NAMALWA (cell line): ENCODE measurements at places on chromosomes 16 and 17.

- peak; percentile 79 for DNase-seq
Measured at GRCh38 chr16:49441366-49441780, 67.8 kb downstream of the C16orf78 start.

DNA sequence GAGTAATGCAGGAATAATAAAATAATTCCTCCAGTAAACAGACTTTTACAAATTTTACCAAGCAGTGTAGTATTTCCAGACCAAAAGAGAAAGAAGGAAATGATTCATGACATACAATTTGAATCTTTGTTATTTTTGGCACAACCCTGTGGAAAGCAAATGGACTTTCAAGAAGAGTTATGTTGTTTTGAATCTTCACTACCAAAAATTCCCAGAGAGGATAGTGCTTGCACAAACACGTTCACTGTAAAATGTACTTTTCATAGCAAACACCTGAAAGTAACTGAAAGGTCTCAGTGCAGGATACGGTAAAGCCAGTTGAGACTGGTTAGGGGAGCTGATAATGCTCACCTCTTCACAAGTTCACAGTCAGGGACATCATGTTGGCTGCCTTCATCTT lies 107.1 kb downstream of the USP22 start:
- no peak for DNase-seq

DNA sequence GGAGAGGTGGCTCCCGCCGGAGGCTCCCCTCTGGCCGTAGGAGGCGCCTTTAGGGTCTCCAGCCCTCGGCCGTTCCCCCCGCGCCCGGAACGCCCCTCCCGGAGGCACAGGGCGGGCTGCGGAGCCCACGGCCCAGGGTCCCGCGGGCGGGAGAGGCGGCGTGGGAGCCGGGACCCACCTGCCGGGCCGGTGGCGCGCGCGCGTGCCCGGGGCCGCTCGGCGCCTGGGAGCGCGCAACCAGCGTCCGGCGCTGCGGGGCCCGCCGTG lies at the start of gene MIF4GD:
TSS of gene MIF4GD (minus strand) at position 266 of the 267 bp plus-strand sequence. CDS start 1,036 bp downstream, outside the sequence.
- no peak for DNase-seq

- DNase-seq, result no peak
Measured at GRCh38 chr17:81438688-81439087, 43.4 kb downstream of the BAHCC1 start.

DNA sequence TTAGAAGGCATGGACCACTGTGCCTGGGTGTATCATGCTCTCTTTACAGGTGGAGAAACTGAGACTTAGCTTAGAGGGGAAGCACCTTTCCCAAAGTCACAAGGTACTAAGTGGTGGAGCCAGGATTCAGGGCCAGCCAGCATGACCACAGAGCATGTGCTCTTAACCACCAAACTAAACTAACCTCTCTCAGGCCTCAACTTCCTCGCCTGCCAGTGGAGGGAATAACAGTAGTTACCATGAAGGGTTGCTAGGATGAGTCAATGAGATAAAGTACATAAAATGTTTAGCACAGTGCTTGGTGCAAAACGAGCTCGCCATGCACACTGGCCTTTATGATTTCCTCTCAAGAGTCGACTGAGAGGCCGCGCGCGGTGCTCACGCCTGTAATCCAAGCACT lies 6.4 kb upstream of the MYO1C start:
- DNase-seq, result no peak

DNA sequence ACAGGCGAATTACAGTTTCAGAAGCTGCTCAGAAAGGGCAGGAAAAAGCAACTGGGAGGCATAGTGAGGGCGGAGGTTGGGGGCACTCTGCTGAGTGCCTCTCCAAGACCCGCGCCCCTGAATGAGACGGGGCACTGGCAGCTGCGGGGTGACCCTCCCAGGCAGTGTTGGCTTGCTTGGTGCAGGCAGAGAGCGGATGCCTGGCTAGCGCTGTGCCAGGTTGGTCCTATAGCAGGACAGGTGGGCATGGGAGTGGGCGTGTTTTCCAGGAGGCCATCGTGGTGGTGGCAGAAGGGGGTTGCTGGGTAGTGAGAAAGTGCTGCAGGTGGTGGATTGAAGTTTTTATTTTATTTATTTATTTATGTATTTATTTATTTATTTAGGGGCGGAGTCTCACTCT lies 16.0 kb upstream of the SBK1 start:
- no peak for DNase-seq

GRCh38 chr17:29582772-29583171 lies 6.7 kb downstream of the GIT1 start:
- no peak for DNase-seq

DNA sequence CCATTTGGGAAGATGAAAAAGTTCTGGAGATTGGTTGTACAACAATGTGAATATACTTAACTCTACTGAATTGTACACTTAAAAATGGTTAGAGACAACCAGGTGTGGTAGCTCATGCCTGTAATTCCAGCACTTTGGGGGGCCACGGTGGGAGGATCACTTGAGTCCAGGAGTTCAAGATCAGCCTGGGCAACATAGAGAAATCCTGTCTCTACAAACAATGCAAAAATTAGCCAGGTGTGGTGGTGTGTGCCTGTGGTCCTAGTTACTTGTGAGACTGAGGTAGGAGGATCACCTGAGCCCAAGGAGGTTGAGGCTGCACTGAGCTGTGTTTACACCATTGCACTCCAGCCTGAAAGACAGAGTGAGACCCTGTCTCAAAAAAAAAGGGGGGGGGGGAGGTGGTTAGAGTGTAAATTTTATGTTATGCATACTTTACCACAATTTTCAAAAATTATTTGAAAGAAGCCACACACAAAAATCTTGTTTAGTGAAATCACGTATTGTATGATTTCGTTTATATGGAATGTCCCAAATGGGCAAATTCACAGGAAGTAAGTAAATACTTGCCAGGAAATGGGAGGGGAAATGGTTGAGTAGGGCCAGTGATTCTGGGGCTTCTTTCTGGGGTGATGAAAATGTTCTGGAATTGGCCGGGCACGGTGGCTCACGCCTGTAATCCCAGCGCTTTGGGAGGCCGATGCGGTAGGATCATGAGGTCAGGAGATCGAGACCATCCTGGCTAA lies 37.1 kb upstream of the AMZ2 start:
- no peak for DNase-seq

DNA sequence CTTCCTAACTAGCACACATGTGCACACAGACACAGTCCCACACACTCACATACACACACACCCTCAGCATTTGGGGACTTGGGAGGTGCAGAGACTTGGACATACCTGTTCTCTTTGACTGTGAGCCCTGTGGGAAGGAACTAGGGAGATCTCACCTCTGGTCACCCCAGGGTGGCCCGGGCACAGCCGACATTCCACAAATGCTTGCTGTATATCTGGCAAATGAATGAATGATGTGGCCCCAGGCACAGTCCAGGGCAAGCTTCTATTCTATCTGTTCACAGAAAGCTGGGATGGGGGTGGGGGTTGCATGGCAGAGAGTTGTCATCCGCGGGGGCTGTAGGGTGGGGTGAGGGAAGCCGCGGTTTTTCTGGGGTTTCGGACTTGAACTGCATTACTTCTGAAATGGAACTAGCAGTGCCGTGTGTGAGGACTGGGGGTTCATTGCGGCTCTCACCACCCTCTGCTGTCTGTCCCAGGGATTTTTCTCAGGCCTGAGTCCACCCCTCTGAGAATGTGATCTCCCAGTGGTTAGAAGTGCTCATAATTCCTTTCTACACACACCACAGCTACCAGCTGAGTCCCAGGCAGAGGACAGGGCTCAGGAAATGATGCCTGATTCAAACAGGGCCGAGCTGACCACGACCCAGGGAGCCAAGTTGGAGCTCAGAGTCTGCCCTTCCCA lies 3.3 kb upstream of the RIPOR1 start:
- peak; percentile 14 for DNase-seq

GRCh38 chr17:64053101-64053500 lies 32.7 kb upstream of the ICAM2 start:
- no peak for DNase-seq

DNA sequence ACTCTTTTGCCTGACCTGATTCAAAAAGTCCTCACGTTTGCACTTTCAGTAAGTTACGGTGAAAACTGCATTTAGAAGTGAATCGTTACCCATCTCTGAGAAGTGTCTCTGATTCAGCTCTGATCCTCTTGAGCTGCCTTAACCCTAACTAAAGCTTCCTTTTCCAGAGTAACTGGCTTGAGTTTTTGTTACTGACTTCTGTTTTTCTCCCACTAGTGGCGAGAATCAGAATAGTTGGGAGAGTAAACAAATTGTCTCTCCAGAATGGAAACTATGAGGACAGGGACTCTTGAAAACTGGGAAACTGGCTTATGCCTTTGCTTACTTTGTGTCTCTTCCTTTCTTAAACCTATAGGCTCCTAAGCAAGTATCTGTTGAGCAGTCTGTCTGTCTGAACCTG lies 31.3 kb upstream of the KPNB1 start:
- no peak for DNase-seq

DNA sequence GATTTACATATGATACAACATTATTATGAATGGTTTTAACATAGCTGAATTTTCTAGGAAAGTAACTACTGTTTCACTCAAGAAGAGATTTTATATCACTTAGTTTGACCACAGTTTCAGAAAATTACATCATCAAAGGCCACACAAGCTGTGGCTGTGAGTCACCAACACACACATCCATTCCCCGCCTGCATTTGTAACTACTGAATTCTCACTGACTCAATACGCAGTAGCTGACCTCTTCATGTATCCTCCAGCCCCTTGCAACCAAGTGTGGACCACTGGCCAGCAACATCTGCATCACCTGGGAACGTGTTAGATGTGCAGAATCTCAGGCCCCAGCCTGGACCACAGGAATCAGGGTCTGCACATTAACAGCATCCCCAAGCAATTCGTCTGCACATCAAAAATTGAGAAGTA lies 197.6 kb downstream of the XYLT1 start:
- DNase-seq, result no peak

- peak; percentile 82 for DNase-seq
Measured at GRCh38 chr17:42517516-42517915, 18.5 kb upstream of the NAGLU start.
